ENCODE measurements at places on chromosomes 6 and 20. TPM values are rescaled to one million over a fixed set of nuclear protein-coding genes. Genes with fewer than 3 reads are reported as not detected.

- DNase-seq = no peak
Measured at GRCh38 chr6:33656844-33657243, 35.7 kb downstream of the ITPR3 start.

Gene KCNQ2
- total RNA-seq = 0.21 TPM

DNA sequence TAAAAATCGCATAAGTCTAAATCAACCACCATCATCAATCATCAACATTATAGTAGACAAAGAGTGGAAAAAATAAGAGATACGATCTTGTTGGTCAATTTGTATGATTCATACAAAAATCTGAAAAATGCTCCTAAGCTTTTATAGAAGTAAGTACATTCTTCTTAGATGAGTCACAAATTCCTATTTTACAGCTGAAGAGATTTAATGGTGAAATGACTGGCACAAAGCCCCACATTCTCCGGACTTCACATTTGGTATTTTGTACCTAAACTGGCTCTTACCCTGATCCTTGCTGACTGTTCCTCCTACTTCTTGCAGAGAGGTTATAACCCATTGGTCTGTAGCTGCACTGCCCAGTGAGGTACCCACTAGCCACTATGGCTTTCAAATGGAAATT is 29.9 kb upstream of the PREP start:
- no peak for DNase-seq

DNA sequence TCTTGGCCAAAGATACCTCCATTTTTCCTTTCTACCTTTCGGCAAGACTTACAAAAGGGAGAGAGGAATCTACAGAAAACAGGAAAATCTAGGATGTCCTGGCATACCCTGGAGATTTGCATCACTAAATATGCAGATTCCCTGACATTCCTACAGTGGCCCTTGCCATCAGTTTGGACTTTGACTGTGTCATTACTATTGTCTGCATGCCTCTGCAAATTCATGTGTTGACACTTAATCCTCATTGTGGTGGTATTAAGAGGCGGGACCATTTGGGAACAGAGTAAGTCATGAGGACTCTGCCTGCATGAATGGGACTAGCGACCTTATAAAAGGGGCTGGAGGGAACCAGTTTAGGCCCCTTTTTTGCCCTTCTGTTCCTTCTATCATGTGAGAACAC is 50.5 kb upstream of the DTNBP1 start:
- DNase-seq = no peak

Gene PLCB4
- total RNA-seq = 45.3 TPM

Gene HLA-DPB1
- 15.1 TPM for total RNA-seq

DNA sequence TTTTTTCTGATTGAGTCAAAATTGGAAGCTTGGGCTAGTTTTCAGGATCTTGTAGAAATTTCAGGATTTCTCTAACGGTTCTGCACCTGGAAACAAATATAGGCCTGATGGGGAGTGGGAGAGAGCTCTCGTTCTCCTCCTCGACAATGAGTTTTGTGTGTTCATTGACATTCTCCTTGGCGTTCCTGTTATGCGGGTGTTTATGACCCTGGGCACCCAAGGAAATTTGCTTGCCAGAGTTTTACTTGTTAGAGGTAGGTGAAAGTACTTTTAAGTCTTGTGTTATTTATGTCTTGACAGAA is 2.2 kb downstream of the ASXL1 start:
- DNase-seq = no peak

- no peak for DNase-seq
Measured at GRCh38 chr20:49282584-49283171, 4.8 kb upstream of the ZNFX1 start.

GRCh38 chr6:52965380-52965779 is 29.7 kb downstream of the GSTA4 start:
- DNase-seq = no peak

GRCh38 chr6:17589406-17590096 is 10.6 kb upstream of the FAM8A1 start:
- peak; percentile 48 for DNase-seq

Gene SEMG1
- total RNA-seq = 0.14 TPM

GRCh38 chr6:63503199-63503598 is 69.1 kb upstream of the LOC128125822 start:
- DNase-seq = no peak

- DNase-seq = no peak
Measured at GRCh38 chr20:5667705-5668528, 82.3 kb upstream of the SHLD1 start.

DNA sequence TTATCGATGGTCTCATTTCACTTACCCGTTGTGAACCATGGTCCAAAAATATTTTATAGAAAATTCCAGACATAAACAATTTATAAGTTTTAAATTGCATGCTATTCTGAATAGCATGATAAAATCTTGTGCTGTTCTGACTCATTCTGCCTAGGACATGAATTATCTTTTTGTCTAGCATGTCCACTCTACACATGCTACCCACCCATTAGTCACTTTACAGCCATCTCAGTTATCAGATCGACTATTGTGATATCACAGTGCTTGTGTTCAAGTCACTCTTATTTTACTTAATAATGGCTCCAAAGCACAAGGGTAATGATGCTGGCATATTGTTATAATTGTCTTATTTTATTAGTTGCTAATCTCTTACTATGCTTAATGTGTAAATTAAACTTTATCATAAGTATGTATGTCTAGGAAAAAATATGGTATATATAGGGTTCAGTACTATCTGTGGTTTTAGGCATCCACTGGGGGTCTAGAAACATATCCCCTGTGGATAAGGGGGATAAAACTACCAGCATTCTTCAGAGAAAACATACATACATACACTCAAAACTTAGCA is 252.0 kb upstream of the HTR1E start:
- no peak for DNase-seq

- no peak for DNase-seq
Measured at GRCh38 chr6:154095571-154095970, 56.5 kb downstream of the OPRM1 start.

Gene FOXC1
- 0.82 TPM for total RNA-seq

Gene RHAG
- not detected for total RNA-seq

DNA sequence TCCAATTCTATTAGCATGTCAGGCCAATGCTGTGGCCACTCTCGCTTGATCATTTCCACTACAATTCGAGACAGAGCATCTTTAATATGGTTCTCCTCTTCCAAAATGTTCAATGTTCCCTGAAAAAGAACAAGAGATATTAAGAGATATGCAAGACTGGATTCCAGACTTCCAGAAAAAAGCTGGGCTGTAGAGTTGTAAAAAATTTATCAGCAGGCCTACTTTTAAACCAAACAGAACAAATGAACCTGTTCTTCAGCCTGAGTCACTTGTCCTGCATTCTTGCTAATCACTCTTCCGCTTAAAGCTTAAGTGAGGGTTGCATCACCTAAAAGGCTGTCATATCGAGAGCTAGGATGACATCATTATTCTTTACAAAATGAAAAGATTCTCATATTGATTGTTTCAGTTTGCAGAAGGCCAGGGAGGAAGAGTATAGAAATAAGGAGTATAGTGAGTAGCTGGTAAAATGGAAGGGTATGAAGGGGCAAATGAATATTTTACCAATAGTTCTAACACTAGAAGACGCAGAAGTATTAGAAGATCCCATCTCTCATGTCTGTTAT is 4.9 kb downstream of the XPO5 start:
- no peak for DNase-seq

DNA sequence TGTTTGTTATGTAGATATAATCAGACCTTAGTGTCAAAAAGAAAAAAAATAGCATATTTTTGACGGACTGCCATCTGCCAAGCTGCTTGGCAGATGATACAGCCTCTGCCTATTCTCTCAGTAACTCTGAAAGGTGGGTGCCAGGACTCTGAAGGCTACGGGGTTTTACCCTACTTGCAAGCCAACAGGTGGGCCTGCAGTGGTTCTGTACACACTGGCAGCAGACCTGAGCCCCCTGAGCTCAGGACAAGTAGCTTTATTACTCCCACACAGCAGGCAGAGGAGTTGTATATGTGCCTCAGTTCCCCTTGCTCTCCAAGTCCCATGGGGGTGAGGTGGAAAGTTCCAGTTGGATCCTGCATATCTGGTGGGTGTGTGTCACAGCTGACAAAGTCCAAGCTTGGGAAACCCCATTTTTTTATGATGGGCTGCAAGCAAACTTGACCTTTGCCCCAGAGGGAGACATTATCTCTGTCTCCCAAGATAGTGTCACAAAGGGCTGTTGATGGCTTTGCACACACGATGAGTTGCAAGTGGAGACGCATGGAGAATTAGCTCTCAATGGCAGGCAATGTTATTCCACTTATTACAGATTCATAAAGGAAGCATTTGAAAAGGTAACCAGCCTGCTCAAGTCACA is 20.5 kb upstream of the AFDN start:
- peak; percentile 33 for DNase-seq

- no peak for DNase-seq
Measured at GRCh38 chr20:48736231-48736630, 91.6 kb downstream of the PREX1 start.

DNA sequence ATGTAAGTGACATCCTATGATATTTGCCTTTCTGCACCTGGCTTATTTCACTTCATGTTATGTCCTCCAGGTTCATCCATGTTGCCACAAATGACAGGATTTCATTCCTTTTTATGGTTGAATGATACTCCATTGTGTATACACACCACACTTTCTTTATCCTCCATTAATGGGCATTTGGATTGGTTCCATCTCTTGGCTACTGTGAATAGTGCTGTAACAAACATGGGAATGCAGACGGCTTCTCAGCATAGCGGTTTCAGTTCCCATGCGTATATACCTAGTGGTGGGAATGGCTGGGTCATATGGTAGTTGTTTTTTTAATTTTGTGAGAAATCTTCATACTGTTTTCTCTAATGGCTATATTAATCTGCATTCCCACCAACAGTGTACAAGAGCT is 14.8 kb downstream of the MTHFD1L start:
- DNase-seq = no peak

- no peak for DNase-seq
Measured at GRCh38 chr6:10884245-10884972, 2.4 kb upstream of the SYCP2L start.

Gene NKAPL
- 0.47 TPM for total RNA-seq

- no peak for DNase-seq
Measured at GRCh38 chr20:5416086-5416485, 99.3 kb upstream of the PROKR2 start.

DNA sequence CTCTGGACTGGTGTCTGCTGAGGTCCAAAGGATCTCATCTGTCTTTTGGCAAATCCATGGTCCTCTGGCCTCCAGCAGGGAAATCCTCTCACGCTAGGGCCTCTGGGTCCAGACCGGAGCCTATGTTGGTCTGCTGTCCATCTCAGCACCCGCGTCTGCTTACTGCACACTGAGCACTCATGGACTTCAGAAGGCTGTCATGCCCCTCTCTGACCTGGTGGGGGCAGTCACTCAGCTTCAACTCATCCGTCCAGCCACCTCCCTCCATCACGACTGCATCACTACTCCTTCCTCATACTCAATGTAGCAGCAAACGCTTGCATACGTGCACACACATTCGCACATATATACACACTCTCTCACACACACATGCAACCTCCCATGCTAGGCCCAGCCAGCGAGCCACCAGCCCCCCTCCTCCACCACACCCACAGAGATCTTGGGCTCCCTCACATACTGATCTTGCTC is 33.3 kb downstream of the GABRR2 start:
- DNase-seq = peak; percentile 30

Gene JPH2
- 12.9 TPM for total RNA-seq
